HFF-Myc (cell line): ENCODE measurements at places on chromosomes 5 and 9.

- DNase-seq, result no peak
These were observed 13.5 kb downstream of the EEIG1 start for GRCh38 chr9:127967151-127967809.

- DNase-seq, result no peak
These were observed 60.8 kb downstream of the PTPN3 start for GRCh38 chr9:109437286-109437685.

DNA sequence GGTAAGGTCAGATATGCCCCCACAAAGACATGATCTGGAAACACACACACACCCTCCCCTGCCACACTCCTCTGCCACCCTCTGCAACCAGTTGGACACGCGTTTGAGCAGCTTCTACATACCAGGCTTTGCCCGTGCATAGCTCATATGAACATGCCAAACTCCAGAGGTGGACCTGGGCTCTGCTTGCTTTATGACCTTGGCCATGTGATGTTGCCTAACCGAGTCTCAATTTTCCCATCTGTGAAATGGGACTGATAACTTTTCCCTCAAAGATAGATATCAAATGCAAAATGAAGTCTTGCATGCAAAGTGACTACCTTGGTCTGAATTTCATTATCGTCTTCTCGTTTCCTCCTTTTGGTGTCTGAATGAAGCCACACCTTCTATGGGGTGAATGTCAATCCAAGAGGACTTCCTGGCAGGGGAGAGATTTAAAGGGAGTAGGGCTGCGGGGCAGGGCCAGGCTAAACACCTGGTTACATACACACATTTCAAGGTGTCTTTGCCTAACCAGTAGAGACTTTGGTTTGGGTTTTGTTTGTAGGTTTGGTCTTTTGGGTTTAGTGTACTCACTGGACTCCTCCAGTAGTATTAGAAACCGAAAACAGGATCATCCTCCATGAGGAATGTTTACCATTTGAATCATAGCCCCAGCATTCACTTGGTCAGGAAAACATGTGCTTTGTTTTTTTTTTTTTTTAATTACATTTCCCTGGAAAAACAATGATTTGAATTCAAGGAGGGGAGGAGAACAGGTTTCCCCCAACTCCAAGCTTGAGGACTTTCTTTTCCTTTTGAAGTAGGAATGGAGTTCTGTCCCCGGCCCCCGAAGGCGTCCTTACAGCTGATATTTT lies 63.2 kb downstream of the COL27A1 start:
- no peak for DNase-seq

- no peak for DNase-seq
These were observed 16.6 kb downstream of the TUT7 start for GRCh38 chr9:86337469-86338108.

GRCh38 chr9:122402403-122402871 lies 31.6 kb downstream of the PTGS1 start:
- DNase-seq, result peak; percentile 98

GRCh38 chr9:31700252-31701045 lies 684.0 kb upstream of the ACO1 start:
- DNase-seq, result no peak

- no peak for DNase-seq
These were observed 365.5 kb downstream of the KCNN2 start for GRCh38 chr5:114727358-114727757.

GRCh38 chr5:139667730-139668063 lies 19.5 kb downstream of the CXXC5 start:
- DNase-seq, result no peak

- DNase-seq, result no peak
These were observed 82.9 kb downstream of the RXRA start for GRCh38 chr9:134408939-134409737.

DNA sequence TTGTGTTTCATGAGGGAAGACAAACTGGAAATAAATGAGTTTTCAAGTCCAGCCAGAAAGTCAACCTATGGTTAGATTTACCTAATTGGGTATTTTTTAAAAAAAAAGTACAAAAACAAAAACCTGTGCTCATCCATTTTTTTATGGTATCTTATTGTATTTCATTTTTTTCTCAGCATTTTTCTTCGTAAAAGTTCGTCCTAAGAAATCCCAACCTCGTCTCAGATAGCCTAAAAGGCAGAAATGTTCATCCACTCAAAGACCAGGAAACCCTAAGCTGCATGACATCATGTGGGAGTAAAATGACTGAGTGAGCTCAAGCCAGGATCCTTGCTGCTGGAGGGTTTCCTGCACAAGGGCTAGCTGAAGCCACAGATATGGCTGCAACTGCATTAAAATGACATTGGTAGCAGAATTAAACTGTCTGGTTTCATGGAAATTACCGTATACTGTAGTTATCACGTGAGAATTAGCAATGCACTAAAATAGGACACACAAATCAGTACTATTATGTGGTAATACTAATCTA lies 70.4 kb downstream of the NFIB start:
- DNase-seq, result no peak

- DNase-seq, result peak; percentile 90
These were observed 28.3 kb upstream of the STOM start for GRCh38 chr9:121398374-121398773.

- no peak for DNase-seq
These were observed 318.7 kb downstream of the TLE1 start for GRCh38 chr9:81370650-81371049.

- no peak for DNase-seq
These were observed 45.2 kb downstream of the P4HA2 start for GRCh38 chr5:132182359-132183040.

DNA sequence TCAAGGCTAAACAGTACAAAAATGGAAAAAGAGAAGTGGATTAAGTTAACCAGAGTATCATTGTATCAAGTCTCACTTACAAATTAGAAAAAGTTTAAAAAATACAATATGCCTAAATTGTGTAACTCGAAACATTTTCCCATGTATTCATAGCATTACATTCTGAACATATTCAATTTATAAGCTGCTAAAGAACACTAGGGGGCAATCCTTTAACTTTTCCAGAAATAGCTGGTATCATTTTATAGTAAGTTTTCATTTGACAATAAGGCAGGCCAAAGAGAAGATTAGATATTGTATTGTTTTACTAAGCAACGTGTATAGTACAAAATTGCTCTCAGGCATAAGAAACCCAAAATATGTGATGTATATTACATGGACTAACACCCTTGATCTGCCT lies 234.6 kb downstream of the ADGRV1 start:
- DNase-seq, result no peak

DNA sequence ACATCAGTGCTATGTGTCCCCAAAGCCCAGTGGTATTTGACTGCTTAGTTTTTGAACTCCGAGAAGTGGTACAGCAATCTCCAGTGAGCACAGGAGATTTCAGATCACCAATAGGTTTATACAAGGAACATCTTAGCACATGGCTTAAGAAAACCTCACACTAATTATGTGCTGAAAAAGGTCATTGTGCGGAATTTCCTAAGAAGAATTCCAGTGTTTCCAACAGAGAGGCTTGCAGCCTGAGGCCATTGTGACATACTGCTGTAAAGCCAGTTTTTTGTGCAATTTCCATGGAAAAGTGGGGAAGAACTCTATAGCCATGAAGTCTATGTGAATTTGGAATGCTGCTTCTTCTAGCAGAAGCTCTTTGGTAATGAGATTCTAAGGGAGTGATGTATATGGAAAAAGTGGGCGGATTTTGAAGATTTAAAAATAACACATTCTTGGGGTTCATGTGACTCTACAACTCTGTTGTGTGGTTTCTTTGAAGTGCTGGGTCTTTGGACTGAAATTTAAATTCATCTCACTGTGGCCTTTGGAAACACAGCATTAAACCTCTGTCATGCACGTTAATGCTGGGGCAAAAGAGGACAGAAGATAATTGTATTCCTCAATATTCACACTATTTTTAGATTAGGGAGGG lies 110.5 kb upstream of the CD180 start:
- no peak for DNase-seq

DNA sequence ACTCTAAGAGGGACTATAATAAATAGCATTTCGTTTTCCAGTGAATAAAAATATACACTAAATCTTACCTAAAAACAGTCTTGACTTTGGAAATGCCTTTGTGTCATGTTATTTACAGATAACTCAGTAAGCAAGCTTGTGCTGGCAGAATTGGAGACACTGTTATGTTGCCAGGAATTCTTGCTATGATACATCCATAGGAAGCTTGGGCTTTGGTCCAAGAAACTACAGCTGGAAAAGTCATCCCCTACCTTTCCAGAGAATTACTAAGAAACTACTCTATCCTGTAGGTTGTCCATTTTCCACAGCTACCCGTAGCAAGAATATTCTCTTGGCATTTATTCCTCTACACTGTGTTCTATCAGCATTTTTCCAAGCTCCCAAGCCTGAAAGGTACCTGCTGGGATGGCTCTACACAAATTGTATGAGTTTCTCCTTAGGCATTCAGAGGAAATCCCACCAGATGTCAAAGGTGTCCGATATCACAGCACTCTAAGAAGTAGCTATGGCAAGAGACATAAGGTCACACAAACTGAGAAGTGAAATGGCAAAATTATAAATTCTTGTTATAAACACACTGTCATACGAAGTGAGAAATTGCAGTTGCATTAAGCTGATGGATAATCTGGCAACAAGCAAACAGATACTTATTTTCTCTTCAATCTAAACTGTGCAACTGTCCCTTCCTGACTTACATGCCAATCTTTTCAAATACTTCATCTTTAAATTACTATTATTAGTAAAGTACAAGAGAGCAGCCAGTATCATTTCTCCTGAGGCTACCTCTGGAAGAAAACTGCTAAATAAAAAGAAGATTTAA lies 68.5 kb downstream of the MCTP1 start:
- no peak for DNase-seq

- DNase-seq, result no peak
These were observed 63.7 kb downstream of the LMX1B start for GRCh38 chr9:126677188-126678084.

DNA sequence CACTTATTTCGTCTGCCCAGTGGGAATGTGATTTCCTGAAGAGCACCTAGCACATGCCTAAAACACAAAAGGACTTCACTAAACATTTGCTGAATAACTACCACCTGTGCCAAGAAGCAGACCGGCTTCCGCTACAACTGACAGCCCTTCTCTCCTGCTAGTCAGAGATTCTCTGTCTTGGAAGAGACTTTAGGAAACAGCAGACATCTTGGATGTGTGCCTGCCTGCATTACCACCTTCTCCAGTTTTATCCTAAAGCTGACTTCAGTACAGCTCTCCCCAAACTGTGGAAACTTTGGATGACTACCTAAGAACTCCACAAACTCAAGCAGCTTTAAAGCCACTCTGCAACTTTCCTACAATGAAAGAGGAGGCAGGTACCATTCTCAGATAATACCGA lies 116.5 kb upstream of the MAN2A1 start:
- DNase-seq, result no peak

DNA sequence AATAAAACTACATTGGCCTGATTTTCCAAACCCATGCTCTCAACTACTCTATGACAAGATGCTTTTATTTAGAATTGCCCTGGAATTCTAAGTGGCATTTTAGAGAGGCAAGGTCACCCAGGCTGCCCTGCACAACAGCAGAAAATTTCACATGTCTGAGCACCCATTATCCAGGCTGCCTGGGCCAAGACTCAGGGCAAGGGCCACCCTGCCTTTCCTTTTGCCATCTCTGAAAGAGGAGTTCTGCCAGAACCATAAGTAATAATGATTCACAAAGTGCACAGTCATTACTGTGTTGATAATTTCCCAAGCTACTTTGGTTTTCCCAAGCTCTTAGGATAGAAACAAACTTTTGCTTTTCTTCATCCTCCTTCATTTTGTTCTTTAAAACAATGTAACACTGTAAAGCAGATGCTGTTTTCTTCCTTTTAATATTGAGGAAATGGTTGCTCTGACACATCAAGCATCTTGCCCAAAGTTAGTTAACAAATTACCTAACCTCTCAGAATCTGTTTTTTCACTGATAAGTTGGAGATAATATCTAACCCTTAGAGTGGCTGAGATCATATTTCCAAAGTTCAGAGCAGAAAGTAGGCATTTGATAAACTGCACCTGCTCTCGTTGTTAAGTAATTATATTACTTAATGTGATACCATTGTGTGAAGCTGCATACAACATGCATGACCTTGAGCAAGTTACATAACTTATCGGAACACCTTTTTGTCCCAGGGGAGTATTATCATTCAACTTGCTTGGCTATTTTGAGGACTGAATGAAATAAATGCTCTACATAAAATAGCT lies 325.6 kb downstream of the PRELID2 start:
- no peak for DNase-seq

- no peak for DNase-seq
These were observed 298.3 kb downstream of the CSNK1G3 start for GRCh38 chr5:123810253-123810652.
